ENCODE measurements at places on chromosomes 1 and 21. TPM values are rescaled to one million over a fixed set of nuclear protein-coding genes. Genes with fewer than 3 reads are reported as not detected.

GRCh38 chr1:29452463-29453230 lies 216.3 kb downstream of the PTPRU start:
- DNase-seq = no peak

DNA sequence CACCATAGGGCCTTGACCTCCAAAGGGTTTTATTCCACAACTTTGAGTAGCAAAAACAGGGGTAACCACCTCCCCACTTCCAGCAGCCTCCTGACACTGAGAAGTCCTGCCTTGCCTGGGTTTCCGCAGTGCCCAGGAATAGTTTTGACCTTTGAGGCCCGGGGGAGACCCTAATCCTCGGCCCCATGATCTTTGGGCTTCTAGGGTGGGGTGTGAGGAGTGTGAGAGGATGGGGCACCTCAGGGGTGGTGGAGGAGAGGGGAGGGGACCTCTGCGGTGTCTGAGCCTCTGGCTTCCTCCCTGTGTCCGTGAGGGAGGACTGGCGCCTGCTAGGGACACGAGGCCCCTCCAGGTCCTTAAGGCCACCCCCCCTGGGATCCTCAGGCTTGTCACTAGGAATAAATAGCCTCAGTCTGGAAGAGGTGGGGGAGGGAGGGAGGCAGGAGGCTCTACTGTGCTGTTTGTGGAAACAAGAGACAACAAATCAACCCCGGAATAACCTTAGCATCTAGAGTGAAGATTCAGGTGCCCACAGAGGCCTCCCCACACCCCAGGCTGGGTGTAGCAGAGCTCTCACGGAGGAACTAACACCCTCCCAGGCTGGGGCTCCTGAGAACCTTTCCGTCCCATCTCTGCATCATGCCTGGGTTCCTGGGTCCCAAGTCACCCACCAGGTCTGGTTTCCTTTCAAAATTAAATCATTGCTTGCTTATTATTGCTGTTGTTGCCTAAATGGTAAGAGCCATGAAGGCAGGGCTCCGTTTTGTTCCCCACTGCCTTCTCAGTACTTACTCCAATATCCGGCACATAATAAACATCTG lies 904 bp upstream of the FHL3 start:
- no peak for DNase-seq

DNA sequence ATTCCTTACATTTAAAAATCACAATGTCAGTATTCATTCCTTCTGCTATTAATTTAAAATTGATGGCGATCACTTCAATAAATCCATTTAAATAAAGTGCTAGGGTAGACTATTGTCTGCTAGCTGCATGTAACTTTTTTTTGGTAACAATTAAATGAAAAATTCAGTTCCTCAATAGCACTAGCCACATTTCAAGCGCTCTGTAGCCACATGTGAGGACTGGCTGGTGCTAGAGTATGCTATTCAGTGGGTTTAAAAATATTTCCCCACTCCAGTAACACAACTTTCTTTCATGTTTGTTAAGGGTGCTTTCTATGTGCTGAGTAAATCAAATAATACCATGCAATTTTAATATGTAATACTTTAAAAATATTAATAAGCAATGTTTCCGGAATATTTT lies 108.2 kb downstream of the LTN1 start:
- no peak for DNase-seq

DNA sequence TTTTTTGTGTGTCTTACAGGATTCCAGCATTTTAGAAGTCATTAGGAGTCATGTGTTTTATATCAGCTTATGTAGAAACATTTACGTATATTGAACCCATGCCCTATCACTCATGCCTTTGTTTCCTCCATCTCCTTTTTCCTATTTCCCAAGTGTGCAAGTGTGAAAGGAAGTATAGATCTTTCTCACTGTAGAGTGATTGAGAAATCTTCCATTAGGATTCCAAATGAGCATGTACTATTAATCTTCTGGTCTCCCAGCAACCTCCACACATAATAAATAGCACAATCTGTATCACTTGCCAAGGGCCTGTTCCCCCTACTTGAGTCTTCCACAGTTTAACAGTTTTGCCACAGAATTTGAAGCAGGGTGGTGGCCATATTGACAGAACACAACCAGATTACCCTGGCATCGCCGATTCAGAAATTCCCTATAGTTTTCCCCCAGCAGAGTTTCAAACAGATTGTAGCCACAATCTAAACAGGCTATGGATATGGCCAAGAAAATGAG lies 1052.8 kb downstream of the TTLL7 start:
- DNase-seq = no peak

GRCh38 chr1:44367944-44368343 lies 12.9 kb upstream of the ERI3 start:
- no peak for DNase-seq

DNA sequence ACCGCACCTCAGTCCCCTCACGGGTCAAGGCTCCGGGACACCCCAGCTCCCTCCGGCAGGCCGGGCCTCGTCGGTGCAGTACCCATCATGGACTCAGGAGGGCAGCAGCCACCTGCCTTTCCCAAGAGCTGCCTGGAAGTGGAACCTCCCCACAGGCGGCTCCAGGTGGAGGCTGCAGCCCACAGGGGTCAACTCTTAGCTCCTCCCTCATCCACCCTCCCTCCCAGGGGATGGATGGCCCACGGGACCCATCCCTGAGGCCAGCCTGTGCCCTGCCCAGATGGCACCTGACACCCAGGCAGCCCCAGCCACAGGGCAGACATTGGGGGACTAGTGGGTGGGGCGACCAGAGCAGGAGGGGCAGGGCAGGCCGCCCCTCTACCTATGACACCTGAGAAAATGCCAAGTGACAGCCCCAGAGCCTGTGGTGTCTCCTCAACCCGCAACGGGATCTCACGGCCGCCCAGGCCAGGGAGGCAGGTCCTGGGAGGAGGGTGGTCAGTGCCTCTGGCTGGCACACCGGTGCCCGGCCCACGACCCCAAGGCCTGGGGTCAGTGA lies 1.2 kb upstream of the ARHGEF16 start:
- peak; percentile 20 for DNase-seq

DNA sequence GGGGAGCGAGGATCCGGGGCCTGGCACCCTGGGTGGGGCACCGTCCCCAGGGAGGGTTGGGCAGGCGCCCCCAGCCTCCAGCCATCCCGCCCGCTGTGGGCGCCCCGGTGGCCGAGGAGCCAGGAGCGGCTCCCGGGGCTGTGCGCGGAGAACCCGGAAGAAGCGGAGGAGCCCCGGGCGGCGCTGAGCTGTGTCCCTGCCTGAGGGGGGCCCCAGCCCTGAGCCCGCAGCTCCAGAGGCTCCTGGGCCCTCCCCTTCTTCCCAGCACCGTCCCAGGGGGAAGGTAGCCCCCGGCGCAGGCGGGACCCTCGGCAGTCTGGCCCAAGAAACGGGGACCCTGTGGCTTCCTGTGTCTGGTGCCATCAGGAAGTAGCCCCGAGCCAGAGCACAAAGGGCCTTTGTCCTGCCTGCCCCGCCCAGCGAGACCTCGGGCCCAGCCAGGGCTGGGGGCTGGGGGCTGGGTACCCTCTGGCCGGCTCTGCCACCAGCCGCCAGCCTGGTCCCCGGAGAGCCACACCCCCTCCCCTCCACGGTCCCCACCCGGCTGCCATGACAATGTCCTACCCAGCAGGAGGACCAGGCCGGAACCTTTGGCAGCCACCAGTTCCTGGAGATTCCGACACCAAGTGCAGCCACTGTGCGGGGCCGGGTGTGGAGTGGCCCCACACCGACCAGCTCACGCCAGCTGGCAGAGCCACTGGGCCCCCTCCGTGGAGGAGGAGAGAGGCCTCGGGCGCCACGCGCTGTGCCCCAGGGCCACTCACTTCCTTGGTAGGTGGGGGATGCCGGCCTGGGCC lies 15.6 kb upstream of the TTLL10 start:
- no peak for DNase-seq

GRCh38 chr1:104648269-104648691 lies 898.6 kb downstream of the AMY1C start:
- no peak for DNase-seq

DNA sequence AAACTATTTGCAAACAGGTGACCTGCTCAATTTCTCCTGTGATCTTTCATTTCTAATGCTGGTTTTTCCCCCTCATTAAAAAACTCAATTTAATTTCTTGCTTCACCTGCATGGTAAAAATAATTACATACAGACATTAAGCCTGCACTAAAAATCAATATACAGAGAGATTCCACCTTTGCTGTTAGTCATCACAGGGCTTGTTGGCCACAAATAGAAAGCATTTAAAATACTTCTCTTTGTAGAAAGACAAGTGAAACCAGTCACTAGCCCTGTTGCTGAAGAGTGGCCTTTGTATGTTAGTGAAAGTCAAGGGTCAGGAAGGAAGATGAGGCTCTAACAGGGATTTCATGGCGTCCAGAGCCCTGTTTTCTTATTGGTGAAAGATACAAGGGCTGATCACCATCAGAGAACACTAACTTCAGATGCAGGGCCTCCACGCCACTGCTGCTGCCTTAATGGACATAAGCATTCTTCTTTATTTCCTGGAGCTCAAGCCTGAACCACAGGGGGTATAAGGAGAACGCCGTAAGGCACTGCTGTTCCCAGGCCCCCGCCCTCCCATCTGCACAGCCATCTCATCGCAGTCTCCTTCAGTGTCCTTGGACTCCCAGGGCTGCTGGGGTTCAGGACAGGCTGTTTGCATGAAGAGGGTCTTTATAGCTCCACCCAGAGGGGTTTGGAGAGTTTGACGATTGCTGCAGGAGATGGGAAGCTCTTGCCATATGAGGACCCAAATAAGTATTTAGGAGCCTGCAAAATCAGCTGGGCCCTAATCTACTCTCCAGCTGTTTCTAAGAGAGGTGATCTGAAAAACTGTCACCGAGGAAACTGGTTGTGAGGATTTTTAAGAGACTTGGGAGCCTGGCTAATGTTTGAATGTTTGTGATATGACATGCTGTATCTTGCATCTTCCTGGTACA lies 117.3 kb upstream of the IRF2BP2 start:
- DNase-seq = no peak

GRCh38 chr21:42566524-42567213 lies 53.0 kb downstream of the SLC37A1 start:
- DNase-seq = no peak

- DNase-seq = no peak
Measured at GRCh38 chr1:162538815-162539431, 22.6 kb upstream of the UAP1 start.

- no peak for DNase-seq
Measured at GRCh38 chr1:109807822-109808680, 44.3 kb upstream of the EPS8L3 start.

GRCh38 chr21:30847627-30848500 lies 18.3 kb upstream of the KRTAP7-1 start:
- no peak for DNase-seq

DNA sequence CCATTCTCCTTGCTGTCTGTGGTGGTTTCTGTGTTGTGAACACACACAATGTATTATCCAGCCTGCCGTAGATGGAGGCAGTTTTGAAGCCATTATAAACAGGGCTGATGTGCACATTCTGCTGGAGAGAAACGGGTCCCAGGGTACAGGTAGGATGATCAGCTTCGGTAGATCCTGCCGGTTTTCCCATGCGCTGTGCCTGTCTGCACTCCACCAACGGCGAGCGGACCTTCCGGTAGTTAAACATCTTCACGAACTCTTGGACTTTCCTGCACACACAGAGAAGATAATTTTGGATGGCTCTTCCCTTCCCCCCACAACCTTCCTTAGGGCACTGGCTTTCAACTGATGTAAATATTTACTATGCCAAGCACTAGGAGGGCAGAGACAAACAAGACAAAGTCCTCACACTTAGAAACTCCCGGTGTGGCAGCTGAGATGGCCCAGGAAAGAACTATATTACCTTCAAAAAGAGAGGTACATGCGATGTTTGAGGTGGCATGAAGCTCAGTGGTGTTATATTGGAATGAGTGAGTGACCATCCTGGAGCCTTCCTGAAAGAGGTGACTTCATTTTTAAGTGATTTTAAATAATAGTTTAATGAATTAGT lies 41.7 kb downstream of the ALPL start:
- no peak for DNase-seq

GRCh38 chr1:203632941-203633340 lies 6.3 kb downstream of the ATP2B4 start:
- no peak for DNase-seq

DNA sequence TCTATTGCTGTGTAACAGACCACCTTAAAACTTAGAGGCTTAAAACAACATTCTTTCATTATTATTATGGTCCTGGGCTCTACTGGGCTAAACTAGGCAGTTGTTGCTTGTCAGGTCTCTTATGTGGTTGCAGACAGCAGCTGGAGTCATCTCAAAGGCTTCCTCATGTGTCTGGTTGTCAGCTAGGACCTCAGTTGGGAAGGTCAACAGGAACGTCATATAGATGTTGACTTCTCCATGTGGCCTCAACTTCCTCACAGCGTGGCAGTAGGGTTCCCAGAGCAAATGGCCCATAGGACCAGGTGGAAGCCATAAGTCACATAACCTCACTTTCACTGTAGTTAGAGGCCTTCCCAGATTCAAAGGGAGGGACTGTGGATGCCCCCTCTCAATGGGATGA lies 15.4 kb upstream of the MEF2D start:
- no peak for DNase-seq

GRCh38 chr1:198377702-198378101 lies 162.8 kb downstream of the ATP6V1G3 start:
- DNase-seq = no peak

DNA sequence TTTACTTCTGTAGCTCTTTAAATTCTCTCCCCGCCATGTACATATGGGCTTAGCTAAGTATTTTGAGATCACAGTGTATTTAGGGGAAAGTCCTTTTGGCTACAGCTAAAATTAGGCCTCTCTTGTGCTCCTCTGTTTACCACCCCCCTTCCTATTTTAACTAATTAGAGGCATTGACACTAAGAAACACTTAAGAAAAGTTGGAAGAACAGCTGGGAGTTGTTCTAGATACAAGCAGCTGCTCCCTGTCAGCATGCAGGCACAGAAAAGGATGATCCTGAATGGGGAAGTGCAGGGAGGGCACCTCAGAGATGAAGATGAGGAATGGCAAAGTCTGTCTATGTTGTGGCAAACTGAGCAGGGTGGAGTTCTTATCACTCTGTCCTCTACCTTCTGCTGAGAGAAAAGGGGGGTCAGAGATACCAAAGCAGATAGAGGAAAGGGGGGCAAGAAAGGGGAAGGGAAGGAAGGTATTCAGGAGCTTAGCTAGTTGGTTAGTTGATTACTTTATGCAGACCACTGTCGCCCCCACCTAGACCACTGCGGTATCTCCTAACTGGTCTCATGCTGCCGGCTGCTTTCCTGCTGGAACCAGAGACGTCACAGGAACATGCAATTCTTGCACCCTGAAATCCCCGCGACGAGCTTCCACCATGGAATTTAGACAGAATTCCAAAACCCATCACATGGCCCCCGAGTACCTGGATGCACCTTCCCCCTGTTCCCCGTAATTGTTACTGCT lies 82.4 kb upstream of the HOOK1 start:
- DNase-seq = no peak

Gene FLG2
- not detected for total RNA-seq

Gene BCAN
- total RNA-seq = 0.24 TPM

Gene AIM2
- not detected for total RNA-seq

Gene MAP3K7CL
- total RNA-seq = 9.9 TPM

Gene CFHR5
- not detected for total RNA-seq

Gene TFF1
- not detected for total RNA-seq

Gene FMN2
- 7.5 TPM for total RNA-seq

Gene EPHB2
- 71.1 TPM for total RNA-seq

Gene C1QC
- total RNA-seq = not detected

Gene CAPN8
- not detected for total RNA-seq

Gene MX2
- total RNA-seq = 12.4 TPM
